Activated naive CD8-positive, alpha-beta T cell treated with anti-CD3 and anti-CD28 coated beads, Interleukin-2, amount 50 U/mL, for 24 hours (primary cell): ENCODE measurements at places on chromosomes 12 and 14.

DNA sequence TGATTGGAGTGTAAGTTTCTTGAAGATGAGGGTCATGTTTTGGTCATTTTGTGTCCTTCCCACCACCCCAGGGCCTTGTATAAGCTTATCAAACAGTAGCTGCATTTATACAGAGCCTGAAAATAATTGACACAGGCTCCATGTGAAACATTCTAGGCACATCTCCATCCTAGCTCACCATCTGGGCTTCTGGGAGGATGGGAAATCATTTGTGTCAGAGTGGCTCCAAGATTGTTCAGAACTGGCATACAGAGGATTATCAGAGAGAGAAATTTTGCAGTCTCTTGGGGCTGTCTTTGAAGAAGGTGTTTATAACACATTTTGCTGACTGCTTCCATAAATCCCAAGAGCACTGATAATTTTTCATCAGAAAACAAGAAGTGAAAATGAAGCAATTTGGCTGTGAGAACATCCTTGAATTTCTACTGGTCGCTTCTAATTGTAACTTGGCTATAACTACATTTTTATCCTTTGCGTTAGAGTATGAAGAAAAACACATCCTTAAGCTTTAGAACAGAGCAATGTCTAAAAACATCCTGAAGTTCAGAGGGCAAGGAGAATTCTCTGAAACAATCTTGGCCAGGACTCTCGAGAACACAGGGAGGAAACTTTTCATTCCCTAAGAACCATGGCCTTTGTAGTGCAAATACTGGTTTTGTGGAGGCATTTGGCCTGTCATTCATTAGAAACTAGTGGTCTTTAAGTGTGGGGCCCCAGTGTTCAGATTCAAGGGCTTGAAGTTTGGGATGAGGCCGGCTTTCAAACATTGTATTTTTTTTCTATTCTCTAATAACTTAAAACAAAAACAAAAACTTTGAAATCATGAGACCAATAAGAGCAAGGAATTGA lies 151.1 kb downstream of the DACT1 start:
- no peak for DNase-seq

GRCh38 chr14:95240859-95241813 lies 78.6 kb downstream of the CLMN start:
- DNase-seq = no peak

DNA sequence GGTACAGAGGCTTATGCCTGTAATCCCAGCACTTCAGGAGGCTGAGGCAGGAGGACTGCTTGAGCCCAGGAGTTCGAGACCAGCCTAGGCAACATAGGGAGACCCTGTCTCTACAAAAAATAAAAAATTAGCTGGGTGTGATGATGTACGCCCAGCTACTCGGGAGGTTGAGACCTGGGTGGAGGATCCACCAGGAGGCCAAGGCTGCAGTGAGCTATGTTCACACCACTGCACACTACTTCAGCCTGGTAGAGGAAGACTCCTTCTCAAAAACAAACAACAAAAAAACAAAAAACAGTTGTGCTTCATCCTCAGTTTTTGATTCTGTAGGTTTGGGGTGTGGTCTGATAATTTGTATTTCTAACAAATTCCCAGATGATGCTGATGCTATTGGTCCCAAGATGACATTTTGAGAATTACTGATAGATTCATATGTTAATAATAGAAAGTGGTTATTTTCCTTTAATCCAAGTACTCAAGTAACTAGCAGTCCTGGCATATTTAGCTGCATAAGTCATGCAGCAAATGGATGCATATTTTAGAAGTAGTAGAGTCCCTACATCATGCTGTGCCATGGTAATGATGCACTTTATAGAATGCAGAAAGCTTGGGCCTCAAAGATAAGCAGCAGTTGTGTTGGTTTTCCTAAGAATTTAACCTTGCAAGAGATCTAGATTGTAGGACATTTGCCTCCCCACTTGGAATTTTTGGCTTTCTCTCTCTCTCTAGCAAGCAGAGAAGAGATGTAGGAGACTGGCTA lies 76.1 kb upstream of the PAWR start:
- no peak for DNase-seq

DNA sequence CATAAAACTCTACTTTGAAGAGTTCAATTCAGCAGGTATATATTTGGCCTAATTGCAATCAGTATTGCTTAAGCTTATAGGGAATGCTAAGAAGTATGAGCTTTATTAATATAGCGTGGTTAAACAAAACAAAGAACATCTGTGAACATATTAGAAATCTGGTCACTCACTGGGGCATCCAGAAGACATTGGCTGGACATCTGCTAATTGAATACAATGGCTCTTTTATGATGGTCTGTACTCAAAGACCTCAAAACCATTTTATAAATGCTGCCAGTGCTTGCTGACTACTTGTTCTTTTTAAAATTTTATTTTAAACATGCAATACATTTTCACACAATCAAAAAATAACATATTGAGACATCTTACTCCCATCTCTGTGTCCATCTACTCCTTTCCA lies 173.0 kb downstream of the STXBP6 start:
- no peak for DNase-seq

GRCh38 chr14:20350860-20351259 lies 7.4 kb downstream of the PARP2 start:
- no peak for DNase-seq

GRCh38 chr12:98352835-98353234 lies 162.6 kb upstream of the TMPO start:
- DNase-seq = no peak

DNA sequence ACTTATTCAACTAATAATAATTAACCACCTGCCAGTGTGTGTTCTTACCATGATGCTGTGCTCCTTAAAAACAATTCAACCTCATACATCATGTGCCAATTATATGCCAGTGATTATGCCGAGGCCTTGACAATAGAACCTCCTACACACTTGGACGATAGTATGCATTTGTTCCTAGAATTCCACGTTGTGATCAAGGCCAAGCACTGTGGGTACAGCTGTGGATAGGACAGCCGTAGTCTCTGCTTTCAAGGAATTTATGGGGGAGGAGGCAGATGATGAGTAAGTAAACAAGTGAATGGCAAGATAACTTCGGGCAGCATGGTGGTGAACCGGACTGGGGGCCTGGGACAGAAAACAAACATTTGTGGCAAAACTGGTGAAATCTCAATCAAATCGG lies 18.0 kb upstream of the MYO1H start:
- no peak for DNase-seq

GRCh38 chr12:94174576-94174975 lies 26.2 kb downstream of the PLXNC1 start:
- DNase-seq = peak; percentile 62

- DNase-seq = no peak
Observed at GRCh38 chr12:111978545-111978944, 34.4 kb downstream of the TMEM116 start.

DNA sequence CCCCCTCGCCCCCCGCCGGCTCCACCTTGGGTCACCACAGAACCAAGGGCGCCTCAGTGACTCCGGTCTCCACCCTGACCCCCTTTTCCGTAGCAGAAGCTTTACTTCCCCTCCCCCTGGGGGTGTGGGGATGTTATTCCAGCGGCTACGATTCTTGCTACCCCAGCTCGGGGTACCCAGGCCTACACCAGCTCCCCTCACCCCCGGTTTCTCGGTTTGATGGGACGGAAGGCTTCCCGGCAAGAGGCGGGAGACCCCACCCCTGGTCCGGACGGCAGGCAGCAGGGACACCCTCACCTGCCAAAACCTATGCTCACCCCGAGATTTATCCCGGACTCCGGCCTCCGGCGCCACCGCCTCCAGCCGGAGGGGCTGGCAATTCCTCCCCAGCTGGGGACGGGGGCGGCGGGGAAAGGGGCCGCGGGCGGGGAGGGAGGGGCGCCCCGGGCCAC lies 619 bp downstream of the RAB15 start:
- no peak for DNase-seq

- DNase-seq = no peak
Observed at GRCh38 chr14:33754261-33754660, 196.6 kb downstream of the EGLN3 start.

DNA sequence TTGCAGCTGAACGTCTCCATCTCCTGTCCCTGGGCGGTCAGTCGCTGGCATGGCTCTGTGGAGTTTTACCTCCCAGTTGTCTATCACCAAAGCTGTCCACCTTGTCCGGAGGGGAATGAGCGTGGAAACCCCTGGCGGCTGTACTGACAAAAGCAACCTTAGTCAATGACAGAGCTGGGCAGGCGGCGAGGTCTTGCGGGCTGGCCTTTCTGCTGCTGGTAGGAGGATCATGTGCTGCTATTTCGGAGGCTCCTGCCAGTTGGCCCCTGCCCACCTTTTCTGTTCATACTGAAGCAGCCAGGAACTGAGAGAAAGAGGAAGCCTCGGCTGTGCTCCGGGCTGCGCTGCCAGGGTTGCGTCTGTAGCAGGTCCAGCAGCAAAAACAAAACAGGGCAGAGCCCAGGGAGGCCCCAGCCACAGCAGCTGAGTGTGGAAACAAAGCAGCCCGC lies 57.7 kb downstream of the HMGA2 start:
- peak; percentile 4 for DNase-seq

DNA sequence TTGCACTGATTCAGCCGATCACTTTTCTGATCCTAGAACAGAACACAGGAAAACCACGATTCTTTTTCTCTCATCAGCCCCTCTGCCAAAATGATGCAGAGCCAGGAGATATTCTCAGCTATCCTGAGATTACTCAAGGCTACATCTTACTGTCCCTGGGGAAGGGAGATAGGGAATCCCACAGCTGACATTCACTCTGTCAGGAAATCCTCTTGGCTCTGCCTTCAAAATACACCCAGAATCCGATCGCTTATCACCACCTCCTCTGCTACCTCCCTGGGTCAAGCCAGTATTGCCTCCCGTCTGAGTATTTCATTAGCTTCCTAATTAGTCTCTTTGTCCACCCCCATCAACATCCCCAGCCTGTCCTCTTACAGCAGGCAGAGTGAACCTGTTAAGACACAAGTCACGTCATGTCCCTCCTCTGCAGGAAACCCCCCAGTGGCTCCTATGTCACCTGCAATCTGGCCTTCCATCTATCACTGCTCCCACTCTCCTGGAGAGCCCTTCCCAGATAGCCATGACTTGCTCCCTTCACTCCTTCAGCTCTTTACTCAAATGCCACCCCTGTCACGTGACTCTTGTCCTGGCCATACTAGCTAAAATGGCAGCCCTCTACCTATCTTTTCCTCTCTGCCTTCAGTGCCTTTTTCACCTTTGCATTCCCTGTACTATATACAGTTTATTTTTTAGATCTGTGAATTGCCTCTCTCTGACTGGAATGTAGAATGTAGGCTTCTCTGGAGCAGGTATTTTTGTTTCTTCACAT lies 70.3 kb downstream of the GALNT4 start:
- no peak for DNase-seq

DNA sequence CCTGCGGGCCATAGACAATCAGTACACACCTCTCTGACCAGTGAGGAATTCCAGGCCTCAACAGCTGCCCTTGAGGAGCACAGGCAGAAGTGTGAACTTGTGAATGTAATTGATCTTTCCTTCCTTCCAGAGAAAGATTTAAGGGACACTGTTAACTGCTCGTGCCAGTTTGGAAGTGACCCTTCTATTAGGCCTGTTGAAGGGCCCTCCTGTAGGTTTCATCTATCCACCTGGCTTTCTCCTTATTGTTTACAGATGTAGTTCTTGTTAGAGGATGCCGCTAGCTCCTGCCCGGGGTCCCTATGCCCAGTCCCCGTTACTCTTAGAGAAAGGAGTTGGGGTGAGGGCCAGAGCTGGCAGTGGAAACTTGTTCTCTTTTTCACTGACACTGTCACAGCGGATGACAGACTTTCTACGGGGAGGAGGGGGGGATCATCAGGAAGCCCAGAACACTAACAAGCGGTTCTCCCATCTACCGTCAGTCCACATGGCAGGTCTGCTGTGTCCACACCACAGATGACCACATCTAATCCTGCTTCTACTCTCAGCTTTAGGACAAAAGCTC lies 42.6 kb downstream of the SH2B3 start:
- no peak for DNase-seq

GRCh38 chr12:18327036-18327435 lies 65.7 kb downstream of the PIK3C2G start:
- no peak for DNase-seq

- DNase-seq = no peak
Observed at GRCh38 chr12:119574255-119574654, 19.3 kb upstream of the TMEM233 start.

- peak; percentile 47 for DNase-seq
Observed at GRCh38 chr12:68451261-68452077, 119.3 kb upstream of the MDM1 start.

DNA sequence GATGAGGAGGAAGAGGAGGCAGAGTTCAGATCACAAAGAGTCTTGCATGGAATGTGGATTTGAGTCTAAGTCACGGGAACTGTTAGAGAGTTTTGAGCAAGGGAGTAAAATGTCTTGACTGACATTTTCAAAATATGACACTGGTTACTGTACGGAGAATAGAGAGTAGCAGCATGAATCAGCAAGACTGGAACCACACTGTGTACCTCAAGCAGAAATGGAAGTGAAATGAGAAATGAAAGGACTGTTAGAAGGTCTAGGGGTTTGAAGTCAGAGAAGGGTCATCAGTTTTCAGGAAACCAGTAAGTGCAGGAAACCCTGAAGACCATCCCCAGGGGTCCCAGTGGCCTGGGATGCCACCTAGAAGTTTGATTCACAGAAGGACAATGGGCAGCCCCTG lies 236.3 kb downstream of the GALC start:
- DNase-seq = no peak

GRCh38 chr14:68596701-68597100 lies 196.2 kb downstream of the ZFP36L1 start:
- DNase-seq = no peak

DNA sequence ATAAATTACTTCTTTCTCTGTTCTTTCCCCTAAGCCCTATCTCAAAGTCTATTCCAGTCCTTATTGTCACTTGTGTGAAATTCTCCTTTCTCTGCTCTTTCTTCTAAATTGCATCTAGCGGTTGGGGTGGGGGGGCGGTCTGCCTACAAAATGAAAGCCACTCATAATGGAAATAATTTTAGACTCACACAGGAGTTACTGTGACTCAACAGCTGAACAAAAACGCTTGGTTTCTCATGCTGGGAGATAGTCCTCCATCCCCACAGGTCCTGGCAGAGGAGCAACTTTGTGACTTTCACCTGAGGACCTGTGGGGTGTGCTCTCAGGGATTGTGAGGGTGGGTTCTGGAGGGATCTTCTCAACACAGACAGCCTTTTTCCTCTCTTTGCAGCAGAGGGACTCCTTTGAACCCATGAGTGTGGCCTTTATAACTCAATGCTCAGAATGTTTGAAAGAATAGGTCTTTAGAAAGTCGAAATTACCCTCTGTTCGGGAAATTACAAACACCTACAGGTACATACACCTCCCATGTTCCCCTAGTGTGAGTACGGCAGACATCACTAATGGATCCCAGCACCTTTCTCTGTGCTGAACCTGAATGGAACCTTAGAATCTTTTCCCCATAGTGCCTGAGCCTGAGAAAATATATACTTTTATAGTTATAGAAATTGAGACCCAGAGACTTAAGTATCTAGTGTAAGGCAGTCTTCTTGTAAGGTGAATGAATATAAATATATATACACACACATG lies 109.7 kb downstream of the CHST11 start:
- peak; percentile 36 for DNase-seq

DNA sequence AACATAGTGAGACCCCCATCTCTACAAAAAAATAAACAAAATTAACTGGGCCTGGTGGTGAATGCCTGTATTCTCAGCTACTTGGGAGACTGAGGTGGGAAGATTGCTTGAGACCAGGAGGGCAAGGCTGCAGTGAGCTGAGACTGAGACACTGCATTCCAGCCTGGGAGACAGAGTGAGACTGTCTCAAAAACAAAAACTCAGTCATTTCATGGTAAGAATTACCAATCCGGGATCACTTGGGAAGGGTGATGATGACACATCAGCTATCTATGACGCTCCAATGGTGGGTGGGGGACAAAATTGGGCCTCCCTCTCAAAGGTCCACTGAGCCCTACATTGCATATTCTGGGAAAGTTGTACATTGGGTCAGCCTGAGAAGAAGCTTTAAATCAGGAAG lies 47.7 kb downstream of the SERPINA3 start:
- DNase-seq = no peak

GRCh38 chr12:71732357-71732712 lies 22.3 kb upstream of the RAB21 start:
- no peak for DNase-seq
